NCI-H524 (cell line): ENCODE measurements at places on chromosomes 5 and 9.

- no peak for DNase-seq
These were observed 211.5 kb downstream of the SEC61B start for GRCh38 chr9:99433555-99433954.

- DNase-seq, result no peak
These were observed 4.8 kb upstream of the SHOC1 start for GRCh38 chr9:111799506-111799905.

DNA sequence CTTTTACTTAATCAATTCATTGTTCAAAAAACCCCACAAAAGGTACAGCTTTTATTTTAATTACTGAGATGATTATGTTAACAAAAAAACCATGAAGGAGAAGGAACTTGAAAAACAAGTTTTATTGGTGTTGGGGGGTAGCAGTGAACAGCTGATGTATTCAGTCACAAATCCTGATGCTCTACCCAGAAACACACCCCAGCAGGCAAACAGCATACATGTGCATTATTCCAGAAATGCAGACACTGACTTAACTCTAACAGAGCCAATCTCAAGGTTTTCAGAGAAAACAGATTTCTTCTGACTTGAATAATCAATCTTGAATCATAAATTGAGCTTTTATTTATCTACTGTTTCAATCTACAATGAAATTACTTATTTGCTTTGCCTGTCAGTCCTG lies 175.2 kb downstream of the ZSWIM6 start:
- DNase-seq, result no peak

DNA sequence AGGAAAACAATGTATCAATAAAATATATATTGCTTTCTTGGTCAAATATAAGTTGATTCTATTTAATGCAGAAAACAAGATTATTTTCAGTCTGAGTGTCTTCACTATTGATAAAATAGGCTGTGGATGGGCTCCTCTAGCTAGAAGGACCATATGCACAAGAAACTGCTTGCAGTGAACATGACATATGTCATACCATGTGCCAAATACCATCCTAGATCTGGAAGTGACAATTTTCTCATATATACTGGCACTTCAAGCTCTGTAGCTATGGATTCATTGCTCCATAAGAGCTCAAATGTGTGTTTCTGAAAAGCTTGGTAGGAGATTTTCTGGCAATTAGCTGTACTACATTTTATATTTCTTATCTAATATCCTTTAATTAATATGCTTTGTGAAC lies 95.6 kb upstream of the CDH6 start:
- peak; percentile 31 for DNase-seq

DNA sequence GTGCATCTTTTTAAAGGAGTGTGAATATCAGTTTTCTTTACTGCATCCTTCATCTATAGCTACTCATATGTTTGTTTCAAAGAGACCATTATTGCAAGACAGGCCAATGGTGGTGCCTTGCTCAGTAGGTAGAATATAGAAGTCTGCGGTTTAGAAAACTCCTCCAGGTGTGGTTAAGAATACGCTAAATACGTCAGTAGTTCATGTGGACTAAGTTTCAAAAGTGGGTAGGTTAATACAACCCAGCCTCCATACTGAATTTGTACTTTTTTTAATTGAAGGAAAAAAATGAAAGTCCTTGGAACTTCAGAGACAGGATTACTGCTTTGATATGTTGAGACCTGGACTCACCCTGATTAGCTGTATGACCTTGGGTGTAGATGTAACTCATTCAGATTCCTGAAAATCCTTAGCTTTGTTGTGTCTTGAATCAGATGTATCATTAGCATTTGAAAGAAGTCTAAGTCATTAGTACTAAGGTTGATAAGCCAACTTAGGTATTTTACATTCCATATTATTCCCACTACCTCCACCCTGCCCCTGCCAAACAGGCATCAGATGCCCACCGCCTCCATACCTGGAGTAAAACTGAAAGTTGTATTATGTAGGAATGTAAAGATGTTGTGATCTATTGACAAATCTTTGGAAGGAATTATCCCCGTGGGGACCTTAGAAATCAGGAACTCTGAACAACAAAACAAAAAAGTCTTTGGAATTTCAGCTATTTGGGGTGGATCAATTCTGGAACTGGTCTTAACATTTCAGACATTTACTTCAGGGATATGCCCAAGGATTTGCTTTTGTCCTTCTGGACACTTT lies 6.1 kb downstream of the BASP1 start:
- DNase-seq, result no peak

DNA sequence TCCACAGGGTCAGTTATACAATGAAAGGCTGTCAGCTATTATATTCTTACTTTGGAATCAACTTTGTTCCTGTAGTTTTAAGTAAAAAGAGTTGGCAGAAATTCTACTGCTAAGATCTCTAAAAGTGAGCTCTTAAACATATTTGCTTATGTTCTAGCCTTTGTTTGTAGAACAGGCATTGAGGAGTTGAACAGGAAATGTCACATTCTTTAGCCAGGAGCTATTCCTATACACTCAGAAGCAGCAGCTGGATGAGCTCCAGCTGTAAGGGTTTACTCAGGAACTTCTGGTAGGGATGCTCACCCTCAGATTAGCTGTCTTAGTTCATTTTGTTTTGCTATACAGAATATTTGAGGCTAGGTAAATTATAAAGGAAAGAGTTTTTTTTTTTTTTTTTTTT lies 22.4 kb upstream of the SPINK14 start:
- no peak for DNase-seq

- DNase-seq, result no peak
These were observed 492 bp downstream of the TENT2 start for GRCh38 chr5:79612667-79613198.

GRCh38 chr9:95368377-95369160 lies 51.1 kb upstream of the FANCC start:
- DNase-seq, result no peak

GRCh38 chr5:9505225-9505624 lies 40.6 kb downstream of the SEMA5A start:
- no peak for DNase-seq

- DNase-seq, result no peak
These were observed 29.9 kb downstream of the SERINC5 start for GRCh38 chr5:80225934-80226326.

GRCh38 chr9:82332018-82332773 lies 343.6 kb downstream of the SPATA31D1 start:
- no peak for DNase-seq

DNA sequence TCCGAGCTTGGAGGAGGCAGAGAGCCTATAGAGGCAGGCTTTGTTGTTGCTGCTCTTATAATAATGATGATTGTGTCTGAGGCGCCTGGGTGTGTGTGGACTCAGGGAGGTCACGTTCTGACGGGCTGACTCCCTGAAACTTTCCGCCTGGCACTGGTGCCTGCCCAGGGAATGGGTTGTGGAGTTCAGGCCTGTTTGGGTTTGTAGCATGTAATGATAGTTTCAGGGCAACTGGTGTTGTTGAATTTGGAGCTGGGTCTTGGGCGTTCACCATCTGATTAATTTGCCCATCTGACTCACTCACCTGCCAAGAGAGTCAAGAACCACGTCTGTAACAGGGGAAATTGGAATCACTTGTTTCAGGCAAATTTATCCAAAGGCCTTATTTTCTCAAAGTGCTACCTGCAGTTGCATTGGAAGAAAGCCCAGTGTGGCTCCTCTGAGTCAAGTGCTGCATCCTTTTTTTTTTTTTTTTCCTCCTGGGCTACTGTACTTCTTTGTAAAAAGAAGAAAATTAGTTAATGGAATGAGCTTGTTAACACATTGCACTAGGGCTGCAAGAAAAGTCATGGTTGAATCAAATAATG lies 386.5 kb downstream of the GADD45G start:
- DNase-seq, result no peak

GRCh38 chr5:138874241-138874640 lies 894 bp downstream of the LRRTM2 start:
- peak; percentile 67 for DNase-seq

DNA sequence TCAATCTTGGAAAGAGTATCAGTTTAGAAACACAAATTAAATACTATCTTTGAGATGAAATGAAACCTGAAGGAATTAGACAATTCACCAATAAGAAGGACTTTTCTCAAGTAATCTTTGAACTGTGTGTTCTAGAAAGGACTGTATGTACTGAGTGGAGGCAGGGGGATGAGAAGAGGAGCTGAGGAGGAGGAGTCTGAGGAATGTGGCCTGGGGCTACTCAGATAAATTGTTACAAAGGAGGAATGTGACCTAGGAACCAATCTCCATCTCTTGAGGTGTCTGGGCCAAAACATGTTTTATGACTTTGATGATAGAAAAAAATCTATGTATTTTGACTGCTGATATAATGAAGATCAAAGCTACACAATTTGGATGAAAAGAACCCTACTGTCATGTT lies 124.3 kb upstream of the ANKRD55 start:
- DNase-seq, result no peak
